AG04449 (cell line): ENCODE measurements at places on chromosomes 6 and 20.

DNA sequence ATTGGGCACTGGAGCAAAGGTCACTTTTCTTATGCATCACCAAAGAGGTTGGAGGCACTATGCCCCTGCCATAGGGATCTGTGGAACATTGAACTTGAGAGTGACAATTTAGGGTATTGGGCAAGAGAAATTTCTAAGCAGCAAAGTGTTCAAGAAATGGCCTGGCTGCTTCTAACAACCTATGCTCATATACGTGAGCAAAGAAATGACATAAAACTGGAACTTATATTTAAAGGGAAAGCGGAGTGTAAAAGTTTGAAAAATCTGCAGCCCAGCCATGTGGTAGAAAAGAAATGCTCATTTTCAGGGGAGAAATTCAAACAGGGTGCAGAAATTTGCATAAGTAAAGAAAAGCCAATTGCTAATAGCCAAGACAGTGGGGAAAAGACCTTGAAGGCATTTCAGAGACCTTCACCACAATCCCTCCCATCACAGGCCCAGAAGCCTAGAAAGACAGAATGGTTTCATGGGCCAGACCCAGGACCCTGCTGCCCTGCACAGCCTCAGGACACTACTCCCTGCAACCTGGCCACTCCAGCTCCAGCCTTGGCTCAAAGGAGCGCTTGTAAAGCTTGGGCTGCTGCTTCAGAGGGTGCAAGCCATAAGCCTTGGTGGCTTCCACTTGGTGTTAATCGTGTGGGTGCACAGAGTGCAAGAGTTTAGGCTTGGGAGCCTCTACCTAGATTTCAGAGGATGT, 24.4 kb downstream of the NCR2 start:
- DNase-seq, result no peak

DNA sequence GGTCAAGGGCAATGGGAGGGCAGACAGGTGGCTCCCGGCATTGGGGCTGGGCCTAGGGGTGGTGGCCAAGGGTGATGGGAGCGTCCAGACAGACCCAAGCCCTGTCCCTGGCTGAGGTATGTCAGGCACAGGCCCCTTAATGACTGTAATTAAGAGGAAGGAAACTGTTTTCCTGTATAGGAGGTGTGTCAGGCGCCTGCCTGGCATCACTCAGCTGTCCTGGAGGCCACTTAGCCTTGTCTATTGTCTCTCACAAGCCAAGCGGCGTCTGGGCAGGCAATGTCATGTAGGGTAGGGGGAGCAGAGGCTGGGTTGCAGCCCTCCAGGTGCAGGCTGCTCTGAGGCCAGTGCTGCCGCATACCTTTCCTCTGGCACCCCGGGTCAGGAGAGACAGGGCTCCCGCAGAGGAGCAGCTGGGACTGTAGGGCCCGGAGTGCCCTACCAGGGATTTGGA, 3.9 kb upstream of the FAM83C start:
- no peak for DNase-seq

DNA sequence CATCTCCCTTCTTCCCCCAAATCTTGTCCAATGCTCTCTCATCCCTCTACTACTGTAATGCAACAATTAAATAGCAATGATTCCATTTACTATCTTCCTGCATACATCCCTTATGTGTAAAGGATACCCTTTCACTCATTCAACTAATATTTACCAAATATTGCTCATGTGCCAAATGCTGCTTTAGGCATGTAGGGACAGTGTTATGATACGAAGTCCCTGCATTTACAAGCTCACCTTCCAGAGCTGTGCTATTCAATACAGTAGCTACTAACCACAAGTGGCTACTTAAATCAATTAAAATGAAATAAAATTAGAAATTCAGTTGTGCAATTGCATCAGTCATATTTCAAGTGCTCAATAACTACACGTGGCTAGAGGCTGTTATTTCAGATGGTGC, 41.1 kb downstream of the GMDS start:
- no peak for DNase-seq

DNA sequence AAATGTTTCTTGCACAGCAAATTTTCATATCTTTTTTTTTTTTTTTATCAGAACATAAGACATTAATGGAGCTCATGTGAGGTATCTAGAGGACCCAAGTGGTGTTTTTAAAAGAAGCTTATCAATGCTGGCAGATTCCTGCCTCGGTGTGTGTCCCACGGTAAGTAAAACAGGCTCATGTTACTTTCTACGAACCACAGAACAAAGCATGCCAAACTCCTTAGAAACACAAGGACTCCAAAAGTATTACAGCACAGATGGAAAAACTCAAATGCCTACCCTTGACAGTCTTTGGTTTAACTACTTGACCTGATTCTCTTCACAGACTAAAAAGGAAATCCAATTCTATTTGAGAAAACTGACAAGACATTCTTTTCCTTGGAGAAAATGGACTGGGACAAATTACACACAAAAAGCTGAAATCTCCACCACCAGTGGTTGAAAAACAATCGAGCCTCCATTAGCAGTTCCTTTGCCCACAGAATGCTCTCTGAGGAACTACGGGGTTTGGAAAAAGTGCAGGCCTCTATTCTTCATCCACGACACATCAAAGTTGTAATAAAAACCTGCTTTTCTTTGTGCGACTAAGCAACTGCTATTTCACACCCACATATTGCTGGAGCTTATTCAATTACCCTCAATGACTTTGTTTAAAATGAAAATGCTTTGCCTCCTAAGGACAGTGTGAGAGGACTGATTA, 5.4 kb downstream of the METTL24 start:
- DNase-seq, result no peak

GRCh38 chr20:25177890-25178321, 17.6 kb upstream of the ENTPD6 start:
- no peak for DNase-seq

- DNase-seq, result no peak
These were observed 880.4 kb downstream of the EPHA7 start for GRCh38 chr6:92538926-92539325.

DNA sequence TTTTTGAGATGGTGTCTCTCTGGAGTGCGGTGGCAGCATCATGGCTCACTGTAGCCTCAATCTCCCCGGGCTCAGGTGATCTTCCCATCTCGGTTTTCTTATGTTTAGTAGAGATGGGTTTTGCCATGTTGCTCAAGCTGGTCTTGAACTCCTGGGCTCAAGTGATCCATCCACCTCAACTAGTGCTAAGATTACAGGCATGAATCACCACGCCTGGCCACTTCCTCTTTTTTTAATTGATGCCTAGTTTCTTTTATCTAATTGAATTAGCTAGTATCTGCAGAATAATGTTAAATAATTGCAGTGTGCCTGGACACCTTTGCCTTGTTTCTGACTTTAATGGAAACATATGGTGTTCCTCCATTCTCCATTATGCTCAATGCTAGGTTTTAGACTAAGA, 38.4 kb upstream of the SLC22A16 start:
- no peak for DNase-seq

- DNase-seq, result no peak
These were observed 887 bp downstream of the SIGLEC1 start for GRCh38 chr20:3711484-3711941.

DNA sequence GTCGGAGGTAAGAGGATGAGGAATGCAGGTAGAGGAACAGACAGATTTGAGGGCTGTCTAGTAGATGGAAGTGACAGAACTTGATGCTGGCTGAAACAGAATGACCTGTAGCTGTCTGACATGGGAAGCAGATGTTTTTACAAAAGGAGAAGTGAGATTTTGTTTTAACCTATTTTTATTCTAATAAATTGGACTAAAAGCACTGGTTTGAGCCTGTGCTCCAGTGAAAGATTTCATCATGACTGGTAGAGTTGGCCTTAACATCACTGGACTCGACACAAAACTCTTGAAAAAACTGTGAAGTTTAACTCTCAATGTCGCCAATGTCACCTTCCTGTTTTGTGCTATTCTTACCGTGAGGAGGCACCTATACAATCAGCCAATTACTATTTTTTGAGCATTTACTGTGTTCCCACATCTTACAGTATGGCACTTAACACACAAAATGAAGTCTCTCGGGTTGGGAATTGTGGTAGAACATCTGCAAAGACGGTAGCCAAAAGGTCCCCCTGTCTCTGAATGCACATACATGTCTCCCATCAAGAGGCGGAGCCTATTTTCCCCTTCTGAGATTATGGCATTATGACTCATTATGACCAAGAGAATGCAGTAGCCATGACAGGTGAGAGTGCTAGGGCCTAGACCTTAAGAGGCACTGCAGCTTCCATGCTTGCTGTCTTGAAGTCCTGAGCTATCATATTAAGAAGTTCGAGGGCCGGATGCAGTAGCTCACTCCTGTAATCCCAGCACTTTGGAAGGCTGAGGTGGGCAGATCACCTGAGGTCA, 93.2 kb downstream of the FOXF2 start:
- no peak for DNase-seq

DNA sequence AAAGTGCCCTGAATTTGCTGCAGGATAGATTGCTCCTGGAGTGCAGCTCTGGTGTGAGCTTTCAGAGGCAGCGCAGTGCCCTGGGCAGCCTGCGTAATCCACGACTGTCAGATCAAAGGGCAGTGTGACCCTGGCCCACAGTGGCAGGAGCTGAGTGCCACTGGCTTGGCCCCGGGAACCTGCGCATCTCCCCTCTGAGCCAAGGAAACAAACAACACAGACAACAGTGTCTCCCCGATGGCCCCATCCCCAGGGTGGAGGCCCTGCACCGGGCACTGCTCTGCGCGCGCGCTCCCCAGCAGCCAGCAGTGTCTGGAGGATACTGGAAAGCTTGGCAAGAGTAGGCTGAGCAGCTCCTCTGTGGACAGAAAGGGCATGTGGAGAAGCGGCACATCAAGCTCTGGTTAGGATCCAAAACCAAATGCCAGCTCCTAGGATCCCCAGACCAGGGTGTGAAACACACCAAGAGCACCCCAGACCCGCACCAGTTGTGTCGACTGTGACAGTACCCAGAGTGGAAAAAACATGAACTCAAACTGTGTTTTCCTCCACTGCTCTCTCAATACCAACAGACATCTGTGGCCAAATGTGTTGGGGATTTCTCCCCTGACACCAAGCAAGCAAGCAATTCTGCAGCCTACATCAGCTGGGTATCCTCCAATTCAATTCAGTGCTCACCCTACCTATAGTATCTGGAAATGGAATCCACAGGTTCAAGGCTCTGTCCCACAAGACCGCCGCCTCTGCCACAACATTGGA, 26.7 kb downstream of the RBCK1 start:
- DNase-seq, result no peak

GRCh38 chr6:164531736-164532135, 777.7 kb downstream of the C6orf118 start:
- DNase-seq, result no peak

GRCh38 chr6:168313431-168314011, 6.1 kb downstream of the DACT2 start:
- no peak for DNase-seq

GRCh38 chr6:95553880-95554279, 23.5 kb upstream of the MANEA start:
- no peak for DNase-seq

GRCh38 chr6:139732451-139732850, 358.0 kb upstream of the CITED2 start:
- DNase-seq, result no peak

- no peak for DNase-seq
These were observed 36.2 kb downstream of the FOXO3 start for GRCh38 chr6:108596956-108597355.

DNA sequence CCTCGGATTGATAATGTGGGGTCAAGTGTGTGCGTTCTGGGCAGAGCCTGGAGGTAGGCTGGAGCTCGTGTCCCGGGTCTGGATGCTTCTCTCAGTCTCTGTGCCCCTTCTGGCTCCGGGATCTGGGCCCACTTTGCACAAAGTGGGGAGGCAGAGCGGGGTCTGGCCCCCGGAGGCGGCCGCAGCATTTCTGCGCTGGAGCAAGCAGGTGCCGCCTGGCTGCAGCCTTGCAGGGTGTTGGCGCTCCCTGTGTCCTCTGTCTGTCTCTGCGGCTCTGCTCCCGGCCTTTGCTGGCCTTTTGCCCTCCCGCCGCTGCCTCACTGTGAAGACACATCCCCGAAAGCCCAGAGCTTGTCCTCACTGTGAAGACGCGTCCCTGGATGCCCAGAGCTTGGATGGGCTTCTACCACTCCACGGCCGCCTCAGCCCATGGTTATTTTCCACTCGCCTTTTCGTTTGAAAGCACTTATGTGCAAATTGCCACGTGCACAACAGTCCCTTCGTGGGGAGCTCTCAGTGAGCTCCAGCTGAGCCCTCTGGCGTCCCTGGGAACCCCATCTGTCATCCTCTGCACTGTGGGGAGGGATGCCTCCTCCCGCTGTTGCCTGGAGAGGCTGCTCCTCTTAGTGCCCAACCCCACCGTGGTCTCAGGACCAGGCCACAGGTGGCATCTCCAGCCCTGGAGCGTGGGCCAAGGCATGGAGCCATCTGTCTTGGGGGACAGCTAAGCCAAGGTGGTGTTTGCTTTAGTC, 17.4 kb downstream of the SLCO4A1 start:
- DNase-seq, result no peak

DNA sequence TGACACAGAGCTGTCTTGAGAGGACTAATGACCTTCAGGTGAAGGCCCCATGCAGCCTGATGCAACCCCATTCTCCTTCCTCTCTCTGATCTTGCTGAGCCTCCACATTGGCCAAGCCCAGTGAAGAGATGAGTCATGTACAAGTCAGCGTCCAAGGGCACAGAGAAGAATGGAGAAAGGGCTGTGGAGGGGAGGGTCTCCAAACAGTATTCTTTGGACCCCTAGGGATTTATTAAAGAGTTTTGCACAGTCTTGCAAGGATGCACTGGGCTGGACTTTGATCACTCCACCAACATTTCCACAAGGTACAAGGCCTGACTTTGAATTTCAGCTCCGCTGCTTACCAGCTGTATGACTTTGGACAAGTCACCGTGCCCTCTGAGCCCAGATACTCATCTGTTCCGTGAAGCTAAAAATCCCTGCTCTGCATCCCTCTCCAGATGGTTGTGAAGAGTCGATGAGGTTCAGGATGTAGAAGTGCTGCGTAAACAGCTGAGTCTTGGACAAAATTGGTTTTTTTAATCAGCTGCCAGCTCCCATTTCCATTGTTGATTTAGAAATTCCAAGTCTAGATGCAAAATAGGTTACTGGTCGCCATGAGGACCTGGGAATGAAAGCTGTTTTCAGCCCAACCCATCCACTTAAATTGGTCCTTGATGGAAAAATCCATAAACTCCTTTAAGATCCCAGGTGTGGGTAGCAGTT, 14.1 kb upstream of the KCNG1 start:
- no peak for DNase-seq

GRCh38 chr6:17866876-17867444, 120.5 kb downstream of the KIF13A start:
- DNase-seq, result no peak

DNA sequence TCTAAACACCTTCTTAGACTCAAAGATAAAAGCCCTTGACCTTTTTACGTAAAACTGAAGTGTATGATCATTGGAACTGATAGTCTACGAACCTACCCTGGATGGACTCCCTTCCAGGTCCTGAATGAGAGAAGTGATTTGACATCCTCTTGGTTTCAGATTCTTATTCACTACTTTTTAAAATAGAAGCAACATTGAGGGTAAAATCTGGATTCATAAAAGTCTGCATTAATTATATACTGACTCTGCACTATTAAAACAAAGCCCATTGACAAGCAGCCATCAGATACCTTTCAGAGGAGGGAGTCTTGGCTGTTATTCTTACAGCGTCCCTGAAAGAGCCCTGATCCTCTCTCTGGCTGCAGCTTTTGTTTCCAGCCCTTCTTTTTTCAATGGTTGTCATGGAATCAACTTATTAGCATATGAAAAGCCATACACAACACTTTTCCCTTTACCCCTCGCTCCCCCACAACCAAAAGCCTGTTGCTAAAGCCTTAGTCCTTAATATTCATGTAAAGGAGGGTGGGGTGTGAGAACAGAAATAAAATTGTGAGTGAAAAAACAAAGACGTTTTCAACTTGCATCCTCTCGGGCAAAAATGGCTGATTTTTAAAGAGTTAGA, 270.0 kb upstream of the MARCKS start:
- no peak for DNase-seq
